ENCODE measurements at places on chromosomes 2 and 18. TPM values are rescaled to one million over a fixed set of nuclear protein-coding genes. Genes with fewer than 3 reads are reported as not detected.

The CFC1 gene
- not detected for total RNA-seq

The RAD51AP2 gene
- total RNA-seq: not detected

The VAMP5 gene
- 1.1 TPM for total RNA-seq

The SULT1C4 gene
- not detected for total RNA-seq

The BABAM2 gene
- 23.9 TPM for total RNA-seq
